Right renal pelvis (tissue), 4 donors: ENCODE measurements at places on chromosomes 12 and 14.

GRCh38 chr12:54565310-54565985, 16.0 kb downstream of the PDE1B start:
- no peak for DNase-seq

DNA sequence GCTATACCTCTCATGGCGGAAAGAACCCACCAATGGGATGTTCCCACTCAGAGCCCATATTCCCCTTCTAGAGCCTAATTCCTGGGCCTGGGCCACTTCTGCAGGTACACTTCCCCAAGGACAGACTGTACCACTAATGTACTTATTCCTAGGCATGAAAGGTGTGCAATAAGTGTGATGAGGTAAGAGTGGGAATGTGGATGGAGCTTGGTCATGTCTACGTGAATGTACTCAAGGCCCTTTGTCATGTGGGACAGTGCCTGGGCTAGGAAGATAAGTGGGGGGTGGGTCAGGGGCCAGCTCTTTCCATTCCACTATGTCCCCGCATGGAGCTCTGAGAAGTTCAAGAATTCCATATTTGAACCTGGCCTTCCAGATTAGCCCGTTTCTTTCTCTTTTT, 63.4 kb upstream of the FUT8 start:
- DNase-seq: no peak

- DNase-seq: no peak
Measured at GRCh38 chr12:26791301-26791791, 41.6 kb downstream of the ITPR2 start.

DNA sequence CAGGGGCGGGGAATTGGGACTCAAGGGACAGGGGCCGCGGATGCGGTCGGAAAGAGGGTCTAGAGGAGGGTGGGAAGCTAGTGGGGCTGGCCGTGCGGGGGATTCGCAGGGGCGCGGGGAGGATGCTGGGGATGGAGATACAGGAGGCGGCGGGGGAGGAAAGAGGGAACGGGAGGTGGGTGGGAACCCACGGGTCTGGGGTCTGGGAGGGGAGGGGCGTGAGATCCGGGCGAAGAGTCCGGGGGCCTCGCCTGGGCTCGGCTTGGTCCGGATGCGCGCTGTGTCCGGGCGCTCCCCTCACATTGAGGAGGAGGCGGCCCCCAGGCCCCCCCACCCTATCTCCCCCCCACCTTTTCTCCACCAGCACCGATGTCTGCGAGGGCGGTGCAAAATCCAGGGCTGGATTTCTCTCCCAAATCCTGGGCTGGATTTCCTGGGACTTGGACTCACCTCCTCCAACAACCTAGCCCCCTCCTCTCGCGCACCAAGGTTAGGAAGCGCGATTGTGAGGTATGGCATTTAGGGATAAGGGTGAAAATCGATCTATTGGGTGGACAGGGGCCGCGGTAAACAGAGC, at the start of gene AGAP2:
Gene AGAP2, minus strand, starts transcription at position 82 of the 577 bp plus-strand sequence. CDS start 496 bp downstream, outside the sequence.
- no peak for DNase-seq

DNA sequence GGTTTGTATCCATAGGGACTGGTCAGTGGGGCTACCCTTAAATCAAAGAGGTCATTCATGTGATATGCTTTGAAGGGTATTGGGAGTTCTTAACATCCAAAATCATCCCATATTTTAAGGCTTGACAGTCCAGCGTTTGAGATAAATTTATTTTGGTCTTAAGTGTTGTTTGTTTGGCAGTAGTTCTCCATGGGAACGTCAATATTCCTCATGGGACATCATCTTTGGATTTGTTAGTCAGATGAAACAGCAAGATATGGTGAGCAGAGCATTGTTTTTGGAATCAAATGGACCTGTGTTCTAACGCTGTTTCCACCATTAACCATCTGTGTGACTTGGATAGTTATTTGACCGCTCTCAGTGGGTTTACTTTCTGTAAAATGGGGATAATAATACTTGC, 45.9 kb upstream of the GSG1 start:
- DNase-seq: no peak

GRCh38 chr14:43872222-43872621, 634.9 kb downstream of the FSCB start:
- no peak for DNase-seq

DNA sequence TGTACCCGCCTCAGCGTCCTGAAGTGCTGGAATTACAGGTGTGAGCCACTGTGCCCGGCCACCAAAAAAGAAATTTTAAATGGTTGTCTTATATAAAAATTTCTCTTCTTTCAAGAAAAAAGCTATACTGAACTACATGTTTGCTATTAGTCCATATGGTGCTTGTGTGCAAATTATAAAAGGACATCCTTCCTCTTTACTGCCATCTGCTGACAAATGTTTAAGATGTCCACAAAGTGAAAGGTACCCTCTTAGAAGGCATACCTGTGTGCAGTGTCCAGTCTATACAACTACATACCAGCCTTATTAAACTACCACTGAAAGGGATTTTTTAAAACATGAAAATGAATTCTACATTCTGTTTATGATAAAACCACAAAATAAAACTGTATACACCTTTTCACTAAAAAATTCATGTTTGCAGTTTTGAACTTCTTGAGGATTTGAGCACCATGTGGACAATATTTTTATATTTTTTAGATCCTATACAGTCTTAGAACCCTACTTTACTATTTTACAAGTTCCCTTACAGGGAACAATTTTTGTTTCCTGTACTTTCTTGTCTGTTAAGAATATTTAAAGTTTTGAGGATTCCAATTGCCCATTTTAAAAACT, 32.8 kb upstream of the TOMM20L start:
- DNase-seq: no peak

GRCh38 chr12:129036135-129036534, 182.9 kb downstream of the GLT1D1 start:
- no peak for DNase-seq

- no peak for DNase-seq
Measured at GRCh38 chr12:120118321-120119061, 1.9 kb upstream of the RAB35 start.

- no peak for DNase-seq
Measured at GRCh38 chr12:82019533-82019932, 260.4 kb upstream of the PPFIA2 start.

DNA sequence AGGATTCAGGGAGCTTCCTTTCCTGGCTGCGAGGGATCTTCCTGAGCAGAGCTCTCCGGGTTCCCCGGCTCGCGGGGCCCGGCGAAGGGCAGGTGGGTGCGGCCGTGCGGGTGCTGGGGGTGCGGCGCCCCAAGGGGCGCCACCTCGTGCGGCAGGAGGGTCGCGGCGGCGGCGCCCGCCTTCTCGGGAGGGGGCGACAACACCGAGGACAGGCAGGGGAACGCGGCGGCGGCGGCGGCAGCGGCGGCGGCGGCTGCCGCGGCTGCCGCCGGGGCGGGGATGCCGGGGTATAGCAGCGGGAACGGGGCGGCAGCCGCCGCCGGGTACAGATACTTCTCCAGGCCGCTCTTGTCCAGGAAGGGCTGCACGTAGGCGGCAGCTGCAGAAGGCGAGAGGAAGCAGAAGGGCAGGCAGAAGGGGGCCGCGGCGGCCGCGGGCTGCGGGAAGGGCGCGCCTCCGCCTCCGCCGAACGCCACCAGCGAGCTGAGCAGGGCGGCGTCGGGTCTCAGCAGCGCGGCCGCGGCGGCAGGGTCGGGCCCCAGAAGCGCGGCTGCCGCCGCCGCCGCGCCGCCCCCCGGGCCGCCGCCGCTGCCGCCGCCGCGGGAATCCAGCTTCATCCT, 2.7 kb downstream of the BHLHE41 start:
- DNase-seq: no peak

DNA sequence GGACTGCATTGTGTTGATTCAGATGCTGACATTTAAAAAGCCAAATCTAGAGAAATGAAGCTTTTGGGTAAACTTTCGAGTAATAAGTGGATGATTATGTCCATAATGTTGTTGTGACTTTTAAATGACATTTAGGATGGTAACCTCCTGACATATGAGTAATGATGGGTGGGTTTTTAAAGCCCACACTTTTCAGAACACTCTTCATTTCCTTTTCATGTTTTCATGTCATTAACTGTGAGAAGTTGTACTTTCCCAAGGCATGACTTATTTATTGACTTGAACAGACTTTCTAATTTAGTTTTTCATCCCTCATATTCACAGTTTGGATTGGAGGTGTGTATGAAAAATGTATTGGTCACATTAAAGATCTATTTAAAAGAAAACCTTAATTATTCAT, 35.5 kb downstream of the RGS6 start:
- no peak for DNase-seq

- no peak for DNase-seq
Measured at GRCh38 chr14:105945896-105946295, 419.5 kb downstream of the TMEM121 start.

DNA sequence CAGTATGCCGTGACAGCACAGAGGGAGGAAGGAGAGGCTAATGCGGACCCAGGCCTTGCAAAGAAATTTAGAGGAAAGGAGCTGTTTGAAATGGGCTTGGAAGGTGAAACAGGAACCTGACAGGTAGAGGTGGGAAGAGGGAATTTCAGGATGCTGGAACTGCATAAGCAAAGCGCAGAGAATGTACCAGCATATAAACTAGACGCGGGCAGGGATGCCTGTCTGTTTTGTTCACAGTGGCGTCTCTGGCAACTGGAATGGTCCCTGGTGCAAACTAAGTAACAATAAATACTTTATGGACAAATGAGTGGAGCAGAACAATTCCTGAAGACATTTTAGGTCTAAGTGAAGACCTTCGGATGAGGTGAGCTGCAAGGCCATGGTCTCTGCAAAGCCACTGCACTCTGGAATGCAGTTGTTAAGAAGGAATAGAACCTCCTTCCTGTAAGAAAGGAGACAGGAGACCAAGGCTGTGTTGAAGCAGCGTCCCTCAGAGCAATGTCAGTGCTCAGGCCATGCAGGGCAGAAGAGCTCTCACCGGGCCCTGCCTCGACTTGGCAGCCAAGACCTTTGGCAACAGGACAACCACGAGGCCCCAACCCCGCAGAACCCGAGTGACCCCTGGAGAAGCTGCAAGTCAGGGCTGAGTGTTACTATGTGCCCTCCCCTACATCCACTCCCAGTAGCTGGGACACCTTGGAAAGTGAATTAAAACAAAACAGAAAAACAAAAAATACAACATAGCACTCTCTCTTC, 42.8 kb downstream of the PITPNM2 start:
- DNase-seq: no peak

- no peak for DNase-seq
Measured at GRCh38 chr12:102948941-102949352, 8.5 kb upstream of the ASCL1 start.

GRCh38 chr12:8681129-8681884, 16.5 kb upstream of the RIMKLB start:
- DNase-seq: no peak

DNA sequence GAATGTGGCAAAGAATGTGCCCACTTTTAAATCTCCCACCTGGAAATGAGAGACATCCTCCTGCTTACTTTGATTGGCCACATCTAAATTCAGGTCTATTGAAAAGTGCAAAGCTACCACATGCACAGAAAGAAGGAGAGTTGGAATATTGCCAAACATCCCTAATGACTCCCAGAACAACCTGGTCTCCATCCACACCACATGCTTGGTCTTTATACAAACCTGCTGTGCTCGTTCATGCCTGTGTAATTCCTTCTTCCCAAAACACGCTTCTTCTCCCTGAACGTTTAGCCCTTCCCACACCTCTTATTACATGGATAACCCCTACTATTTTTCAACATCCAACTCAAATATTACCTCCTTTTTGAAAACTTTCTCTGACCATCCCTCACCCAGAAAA, 66.2 kb upstream of the BCL2L14 start:
- no peak for DNase-seq

GRCh38 chr14:74064426-74064825, 19.8 kb downstream of the ALDH6A1 start:
- no peak for DNase-seq

GRCh38 chr12:133135747-133136146, 5.3 kb downstream of the ZNF10 start:
- no peak for DNase-seq

DNA sequence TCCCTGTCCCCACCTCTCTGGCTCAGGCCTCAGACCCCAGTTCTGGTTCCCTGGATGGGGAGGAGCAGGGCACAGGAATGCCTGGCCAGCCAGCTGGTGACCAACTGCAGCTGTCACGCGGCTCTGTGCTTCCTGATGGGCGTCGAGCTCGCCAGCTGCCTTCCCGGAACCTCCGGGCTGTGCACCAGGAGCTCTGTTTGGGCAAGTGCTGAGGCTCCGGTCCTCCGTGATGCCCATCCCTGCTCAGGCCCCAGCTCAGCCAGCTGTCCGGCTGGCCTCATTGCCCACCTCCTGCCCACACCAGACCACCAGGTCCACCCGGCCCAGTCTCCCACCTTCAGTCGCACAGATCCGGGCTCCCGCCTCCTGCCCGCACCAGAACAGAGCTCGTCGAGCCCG, 4.8 kb downstream of the IFFO1 start:
- no peak for DNase-seq

DNA sequence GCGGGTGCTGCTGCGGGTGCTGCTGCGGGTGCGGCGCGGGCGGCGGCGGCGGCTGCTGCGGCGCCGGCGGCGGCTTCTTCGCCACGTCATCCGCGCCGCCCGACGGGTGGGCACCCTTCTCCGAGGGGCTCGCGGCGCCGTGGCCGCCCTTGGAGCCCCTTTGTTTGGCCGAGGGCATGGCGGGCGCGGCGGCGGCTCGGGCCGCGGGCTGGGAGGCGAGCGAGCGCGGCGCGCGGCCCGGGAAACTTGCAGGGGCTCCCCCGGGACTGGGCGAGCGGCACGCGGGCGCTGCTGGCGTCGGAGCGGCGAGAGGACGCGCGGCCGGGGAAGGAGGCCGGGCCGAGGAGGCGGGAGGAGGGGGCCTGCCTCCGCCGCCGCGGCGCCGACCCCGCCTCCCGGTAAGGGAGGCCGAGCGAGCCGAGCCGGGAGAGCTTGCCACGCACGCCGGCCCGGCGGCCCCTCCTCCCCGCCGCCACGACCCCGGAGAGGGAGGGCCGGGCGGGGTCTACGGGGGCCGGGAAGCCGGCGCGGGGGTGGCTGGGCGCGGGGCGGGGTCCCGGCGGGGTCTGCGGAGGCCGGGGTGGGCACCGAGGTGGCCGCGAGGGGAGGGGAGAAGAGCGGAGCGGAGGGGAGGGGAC, at the start of gene CKAP4:
Gene CKAP4, minus strand, starts transcription at position 347 of the 638 bp plus-strand sequence. Its CDS starts 169 bp downstream, at position 178.
- peak; percentile 52 for DNase-seq

- DNase-seq: no peak
Measured at GRCh38 chr14:72591391-72591790, 302.5 kb downstream of the DPF3 start.

DNA sequence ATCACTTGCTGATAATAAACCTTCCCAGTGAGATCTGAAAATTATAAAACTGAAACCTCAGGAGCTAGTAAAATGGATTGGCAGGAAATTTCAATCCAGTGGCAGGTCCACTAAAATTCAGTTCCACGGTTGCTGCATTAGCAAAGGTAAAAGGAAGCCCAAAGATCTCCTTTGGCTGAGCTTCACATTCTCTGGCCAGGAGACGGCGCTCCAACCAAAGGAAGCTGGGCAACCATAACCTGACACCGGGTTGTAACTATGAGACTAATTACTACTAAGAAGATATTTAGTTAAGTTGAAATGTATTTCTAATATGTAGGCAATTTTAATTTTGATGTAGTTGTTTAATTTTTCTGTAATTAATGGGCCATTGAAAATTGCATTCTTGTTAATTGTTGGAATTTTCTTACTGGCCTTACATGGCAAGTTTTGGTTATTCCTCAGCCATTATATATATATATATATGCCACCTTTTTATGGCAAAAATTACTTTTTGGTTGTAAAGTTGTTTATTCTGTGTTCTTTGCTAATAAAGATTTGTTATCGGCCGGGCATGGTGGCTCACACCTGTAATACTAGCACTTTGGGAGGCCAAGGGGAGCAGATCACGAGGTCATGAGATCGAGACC, 17.0 kb downstream of the OR8S1 start:
- no peak for DNase-seq
